Esophagus (tissue), 2 donors: ENCODE measurements at places on chromosomes 13 and 19. TPM values are rescaled to one million over a fixed set of nuclear protein-coding genes. Genes with fewer than 3 reads are reported as not detected.

The CCDC70 gene
- polyA plus RNA-seq = not detected

The SEMA6B gene
- 2.0 TPM for polyA plus RNA-seq

The TNFRSF19 gene
- polyA plus RNA-seq = 6.3 TPM

The LILRA1 gene
- polyA plus RNA-seq = 0.08 TPM

The URAD gene
- not detected for polyA plus RNA-seq

The RGCC gene
- polyA plus RNA-seq = 8.0 TPM

The A1BG gene
- polyA plus RNA-seq = 5.4 TPM

The LHFPL6 gene
- 11.2 TPM for polyA plus RNA-seq

The ZNF584 gene
- polyA plus RNA-seq = 3.9 TPM

The SIGLEC14 gene
- polyA plus RNA-seq = 0.26 TPM

The LILRA5 gene
- polyA plus RNA-seq = 0.34 TPM

The UQCRFS1 gene
- 41.9 TPM for polyA plus RNA-seq

The CYP2A6 gene
- polyA plus RNA-seq = not detected

The CGB8 gene
- not detected for polyA plus RNA-seq

The ZNF112 gene
- 1.1 TPM for polyA plus RNA-seq

The SLC46A3 gene
- 2.7 TPM for polyA plus RNA-seq

The DHX34 gene
- 9.4 TPM for polyA plus RNA-seq

The CGB1 gene
- polyA plus RNA-seq = not detected

The SYCN gene
- 0.22 TPM for polyA plus RNA-seq

The MYH14 gene
- polyA plus RNA-seq = 110 TPM

The GPR12 gene
- 0.01 TPM for polyA plus RNA-seq

The HNRNPA1L2 gene
- polyA plus RNA-seq = 5.3 TPM

The CCDC194 gene
- polyA plus RNA-seq = not detected

The COMP gene
- 0.71 TPM for polyA plus RNA-seq

The DUXA gene
- polyA plus RNA-seq = not detected

The CGB3 gene
- not detected for polyA plus RNA-seq
